ENCODE measurements at places on chromosomes 5 and 9.

- DNase-seq: no peak
Observed at GRCh38 chr9:38284588-38285051, 107.9 kb upstream of the ALDH1B1 start.

- DNase-seq: no peak
Observed at GRCh38 chr5:97229196-97229595, 46.1 kb upstream of the RIOK2 start.

- no peak for DNase-seq
Observed at GRCh38 chr5:10910261-10910660, 149.2 kb upstream of the DAP start.

GRCh38 chr9:94149696-94150095 is 65.4 kb downstream of the PTPDC1 start:
- no peak for DNase-seq

DNA sequence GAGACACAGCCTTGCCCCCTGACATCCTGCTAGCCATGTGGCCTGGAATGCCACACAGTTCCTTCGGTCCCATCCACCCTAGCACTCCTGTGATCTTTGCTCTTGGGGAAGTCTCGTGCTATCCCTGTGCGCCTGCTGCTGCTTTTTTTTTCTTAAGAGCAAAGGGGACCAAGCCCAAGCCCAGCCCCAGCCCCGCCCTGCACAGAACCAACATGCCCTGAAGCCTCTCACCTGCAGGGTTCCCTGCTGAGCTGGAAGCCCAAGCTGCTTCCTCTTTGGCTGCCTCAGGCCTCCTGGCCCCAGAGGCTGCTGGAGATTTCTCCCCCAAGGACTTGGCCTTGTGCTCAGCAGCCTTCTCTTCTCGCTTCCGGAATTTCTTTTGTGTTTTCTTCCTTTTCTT is 1.8 kb downstream of the SURF6 start:
- DNase-seq: no peak

DNA sequence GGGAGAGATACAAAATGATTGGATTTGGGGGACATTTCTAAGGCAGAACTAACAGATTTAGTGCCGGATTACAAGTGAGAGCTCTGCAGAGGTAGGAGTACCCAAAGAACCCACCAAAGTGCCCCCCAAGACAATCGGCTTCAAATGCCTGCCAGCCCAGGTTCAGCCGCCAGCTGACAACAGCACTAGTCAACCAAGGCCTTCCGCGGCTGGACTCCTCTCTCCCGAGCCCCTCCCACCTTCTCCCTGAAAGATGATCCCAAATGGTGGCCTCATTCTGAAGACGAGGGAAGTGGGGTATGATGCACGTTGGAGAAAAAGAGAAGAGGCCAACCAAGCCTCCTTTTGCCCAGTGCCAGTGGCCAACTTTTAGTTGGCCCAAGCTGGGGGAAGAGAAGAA is 210.4 kb upstream of the SLC30A5 start:
- DNase-seq: no peak

GRCh38 chr9:2610985-2611384 is 10.6 kb upstream of the VLDLR start:
- DNase-seq: no peak

DNA sequence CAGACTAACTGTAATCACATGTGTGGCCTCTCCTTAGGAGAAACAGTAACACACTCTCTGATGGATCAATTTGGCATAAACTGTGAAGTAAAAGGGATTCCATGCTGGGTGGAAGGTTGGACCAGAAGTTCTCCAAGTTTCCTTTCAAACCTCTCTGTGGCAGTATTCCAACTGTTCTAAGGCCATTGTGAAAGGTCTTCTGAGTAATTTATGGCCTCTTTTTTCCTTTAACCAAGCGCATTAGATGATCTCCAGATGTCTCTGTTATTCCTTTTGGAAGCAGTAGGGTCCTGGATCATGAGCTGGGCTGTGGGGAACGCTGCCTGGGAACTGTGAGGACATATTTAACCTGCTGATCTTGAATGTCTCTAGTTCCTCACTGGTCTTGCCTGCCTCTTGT is 80.6 kb upstream of the IL6ST start:
- DNase-seq: no peak

DNA sequence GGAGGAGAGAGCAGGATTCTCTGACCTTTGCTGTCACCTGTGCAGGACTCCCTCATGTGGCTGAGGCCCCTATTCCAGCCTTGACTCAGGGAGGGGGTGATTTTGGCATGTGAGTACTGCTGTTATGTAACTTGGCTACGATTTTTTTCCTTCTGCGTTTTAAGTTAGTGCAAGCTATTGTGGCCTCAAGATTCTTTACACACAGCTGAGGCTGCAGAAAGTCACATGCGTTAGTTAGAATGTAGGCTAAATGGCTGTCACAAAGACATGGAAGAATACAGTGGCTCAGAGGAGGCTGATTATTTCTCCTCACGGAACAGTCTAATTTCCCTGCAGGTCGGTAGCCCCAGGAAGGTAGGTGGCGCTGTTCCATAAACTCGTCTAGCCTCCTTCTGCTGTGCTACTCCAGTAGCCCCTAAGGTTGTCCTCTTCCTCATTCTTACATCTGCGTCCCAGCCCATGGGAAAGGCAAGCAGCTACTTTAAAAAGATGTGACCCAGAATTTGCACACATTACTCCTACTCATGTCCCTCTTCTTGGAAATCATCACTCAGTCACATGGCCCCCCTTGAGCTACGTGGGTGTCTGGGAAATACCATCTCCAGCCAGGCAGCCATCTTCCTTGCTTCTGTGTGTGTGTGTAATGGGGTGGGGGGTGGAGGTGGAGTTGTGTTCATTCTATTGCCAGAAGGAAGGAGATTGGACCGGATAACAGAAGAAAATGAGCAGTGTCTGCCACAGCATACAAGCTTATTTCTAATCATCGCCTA is 486.6 kb downstream of the CCDC171 start:
- no peak for DNase-seq

- DNase-seq: no peak
Observed at GRCh38 chr9:295576-295975, 80.9 kb downstream of the DOCK8 start.

GRCh38 chr5:111976705-111977435 is 219.9 kb upstream of the NREP start:
- no peak for DNase-seq

GRCh38 chr9:88508326-88508725 is 26.7 kb upstream of the NXNL2 start:
- DNase-seq: no peak

GRCh38 chr5:180291943-180292831 is at the start of gene MAPK9:
Gene MAPK9 (minus strand): TSS chr5:180292083. CDS start chr5:180280561, 11,522 bp downstream.
- DNase-seq: peak; percentile 80

- no peak for DNase-seq
Observed at GRCh38 chr5:17277907-17278306, 60.5 kb downstream of the BASP1 start.

All from NCI-H1930 (cell line).